ENCODE measurements at places on chromosomes 12 and 14. TPM values are rescaled to one million over a fixed set of nuclear protein-coding genes. Genes with fewer than 3 reads are reported as not detected.

GRCh38 chr12:123095078-123095881, 55.6 kb downstream of the PITPNM2 start:
- DNase-seq: no peak

DNA sequence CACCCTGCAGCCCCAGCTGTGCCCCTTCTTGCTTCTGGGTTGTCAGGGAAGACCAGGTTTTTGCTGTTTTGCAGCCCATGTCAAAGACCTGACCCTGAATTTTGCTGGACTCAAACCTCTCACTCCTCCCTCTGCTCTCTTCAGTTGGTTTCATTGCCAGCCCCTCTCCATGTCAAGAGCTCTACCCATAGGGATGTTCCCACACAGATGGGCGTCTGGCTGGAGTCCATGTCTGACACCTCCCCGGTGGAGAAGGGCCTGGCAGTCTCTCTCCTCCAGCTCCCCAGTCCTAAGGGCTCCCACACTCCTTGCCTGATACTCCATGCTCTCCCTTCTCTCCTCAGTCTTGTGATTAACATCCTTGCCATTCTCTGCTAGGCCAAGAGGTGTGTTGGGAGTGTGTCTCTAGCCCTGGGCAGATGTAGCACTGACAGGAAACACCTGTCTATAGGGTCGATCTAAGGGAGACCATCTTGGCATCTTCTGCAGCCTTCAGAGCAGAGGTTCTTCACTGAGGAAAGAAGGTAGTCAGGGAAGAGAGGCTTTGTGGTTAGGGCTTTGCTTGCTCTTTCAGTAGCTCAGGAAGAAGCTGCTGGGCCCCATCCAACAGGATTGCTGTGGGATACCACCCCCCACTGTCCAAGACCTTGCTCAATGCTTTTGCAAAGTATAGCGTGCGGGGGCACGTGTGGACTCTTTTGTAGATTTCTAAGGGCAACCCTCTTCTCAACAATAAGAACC, 4.7 kb downstream of the ASIC1 start:
- no peak for DNase-seq

DNA sequence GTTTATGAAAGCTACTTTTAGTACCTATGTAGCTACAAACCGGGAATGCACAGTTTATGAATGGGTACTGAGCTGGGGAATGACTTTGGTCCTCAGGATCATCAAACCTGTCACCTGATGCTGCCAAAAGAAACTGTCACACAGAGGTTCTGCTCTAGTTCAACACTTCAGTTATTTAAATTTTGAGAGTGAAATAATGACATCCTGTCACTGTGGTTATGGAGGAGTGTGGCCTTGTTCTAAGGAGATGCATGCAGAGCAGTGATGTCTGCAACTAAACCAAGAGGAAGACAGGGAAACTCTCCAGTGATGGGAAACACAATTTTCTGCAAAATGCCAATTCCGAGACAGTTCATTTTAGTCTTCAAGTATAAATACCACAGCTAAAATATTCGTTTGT, 4.8 kb upstream of the AEBP2 start:
- no peak for DNase-seq

DNA sequence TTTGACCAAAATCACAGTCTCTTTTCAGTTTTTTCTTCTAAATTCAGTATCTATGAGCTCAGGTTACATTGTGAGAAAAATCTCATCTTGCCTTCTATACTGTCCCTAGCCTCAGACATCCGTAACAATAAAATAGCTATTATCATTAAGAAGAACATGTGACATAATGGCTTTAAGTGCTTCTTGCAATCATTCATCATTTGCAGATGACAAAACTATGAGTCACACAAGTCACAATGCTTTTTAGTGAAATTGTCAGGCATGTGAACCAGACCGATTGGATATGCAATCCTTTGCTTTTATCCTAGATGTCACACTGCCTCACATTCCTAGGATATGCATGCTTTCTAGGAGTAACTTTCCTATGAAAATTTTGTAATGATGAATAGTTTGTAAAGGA, 313.1 kb downstream of the SLC6A15 start:
- DNase-seq: no peak

- DNase-seq: no peak
Observed at GRCh38 chr12:47841910-47842309, 22.2 kb upstream of the HDAC7 start.

- no peak for DNase-seq
Observed at GRCh38 chr12:128819293-128820144, 4.2 kb downstream of the SLC15A4 start.

DNA sequence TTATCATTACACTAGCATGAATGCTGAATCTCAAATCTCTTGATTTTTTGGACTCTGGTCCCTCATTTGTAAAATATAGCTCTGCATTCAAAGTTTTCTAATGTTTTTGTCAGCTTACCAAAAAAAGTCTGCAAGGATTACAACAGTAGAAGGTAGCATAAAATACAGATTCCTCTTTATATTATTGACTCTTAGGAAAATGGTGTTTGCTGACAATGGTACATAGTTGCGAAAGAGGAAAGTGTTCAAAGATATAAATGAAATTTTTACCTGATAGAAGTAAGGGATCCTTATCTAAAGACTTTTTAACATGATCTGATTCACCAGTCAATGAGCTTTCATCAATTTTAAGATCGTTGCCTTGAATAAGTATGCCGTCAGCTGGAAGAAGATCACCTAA, 74.1 kb downstream of the ATP2B1 start:
- no peak for DNase-seq

DNA sequence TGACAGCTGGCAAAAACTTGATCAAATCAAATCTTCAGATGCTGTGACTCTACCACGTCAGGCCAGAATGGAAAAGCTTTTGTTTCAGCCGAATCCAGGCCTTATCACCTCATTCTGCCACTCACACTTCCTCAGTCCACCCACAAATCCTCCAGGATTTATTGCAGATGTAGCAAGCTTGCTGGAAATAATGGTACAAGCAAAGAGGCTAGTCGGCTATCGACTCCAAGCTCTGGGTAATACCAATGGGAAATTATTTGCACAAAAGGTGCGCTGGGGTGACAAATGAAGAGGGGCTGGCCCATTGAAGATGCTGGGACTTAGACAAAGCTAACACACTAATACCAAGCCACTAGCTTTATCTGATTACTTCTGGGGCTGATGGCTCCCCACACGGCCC, 250.5 kb downstream of the ASCL1 start:
- DNase-seq: no peak

- DNase-seq: no peak
Observed at GRCh38 chr14:87443787-87444186, 549.2 kb downstream of the GALC start.

DNA sequence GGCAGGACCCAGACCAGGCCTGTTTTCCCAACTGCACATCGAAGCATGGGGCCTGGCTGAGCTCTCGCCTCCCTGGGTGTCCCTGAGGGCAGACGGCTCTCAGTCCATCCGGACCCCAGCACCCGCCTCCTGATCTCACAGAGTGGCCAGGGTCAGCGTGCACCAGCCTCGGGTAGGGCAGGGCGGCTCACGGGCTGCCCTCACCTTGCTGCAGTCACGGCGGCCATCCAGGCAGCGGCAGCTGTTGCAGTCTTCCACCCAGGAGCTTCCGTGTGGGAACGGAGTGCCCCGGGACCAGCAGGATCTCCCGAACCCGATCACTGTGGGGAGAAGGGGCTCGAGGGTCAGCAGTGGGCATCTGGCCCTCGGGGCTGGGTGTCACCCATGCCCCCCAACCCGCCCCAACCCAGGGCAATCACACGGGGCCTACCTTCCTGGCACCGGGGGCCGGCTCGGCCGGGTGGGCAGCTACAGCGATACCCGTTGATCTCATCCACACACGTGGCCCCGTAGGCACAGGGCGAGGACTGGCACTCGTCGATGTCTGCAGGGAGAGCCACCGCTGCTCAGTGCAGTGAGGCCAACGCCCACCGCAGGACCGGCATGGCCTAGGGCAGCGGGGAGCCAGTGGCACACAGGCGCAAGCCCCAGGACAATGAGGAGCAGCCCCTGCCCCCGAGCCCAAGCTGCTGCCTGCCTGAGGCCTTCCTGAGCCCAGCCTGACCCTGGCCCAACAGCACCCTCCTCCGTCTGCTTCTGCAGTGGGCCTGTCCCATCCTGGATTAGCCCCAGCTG, 22.2 kb downstream of the JAG2 start:
- no peak for DNase-seq

SAV1 gene
- total RNA-seq: 7.7 TPM
